ENCODE measurements at places on chromosomes 11 and 22.

- DNase-seq: no peak
Measured at GRCh38 chr11:133160754-133161153, 371.5 kb downstream of the OPCML start.

GRCh38 chr11:66409226-66409625, 11.6 kb upstream of the NPAS4 start:
- DNase-seq: no peak

DNA sequence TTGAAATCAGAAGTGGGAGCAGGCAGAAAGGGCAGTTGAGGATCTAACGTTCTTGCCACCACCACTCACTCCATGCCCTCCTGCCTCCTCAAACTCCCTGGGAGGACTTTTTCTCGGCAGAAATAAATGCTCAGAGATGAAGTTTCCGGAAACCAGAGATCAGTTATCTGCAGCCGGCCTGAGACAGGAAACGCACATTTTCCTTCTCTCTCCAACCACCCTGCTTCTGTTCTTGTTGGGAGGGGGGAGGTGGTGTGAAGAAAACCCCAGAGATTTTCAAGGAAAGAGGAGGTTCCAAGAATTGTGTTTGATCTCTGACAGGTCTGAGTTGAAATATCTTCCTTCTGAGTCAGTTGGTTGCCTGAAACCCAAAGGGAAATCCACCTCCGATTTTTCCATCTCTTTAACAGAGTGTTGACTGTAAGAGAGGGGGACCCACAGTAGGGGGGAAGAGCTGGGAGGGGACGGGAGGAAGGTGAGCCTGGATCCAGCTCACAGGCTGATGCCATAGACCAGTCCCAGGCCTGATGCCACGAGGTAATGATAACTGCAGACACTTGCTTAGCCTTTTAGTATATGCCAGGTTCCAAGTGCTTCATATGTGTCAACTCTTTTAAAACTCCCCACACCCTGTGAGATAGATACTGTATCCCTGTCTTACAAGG, 100.8 kb downstream of the TRAF6 start:
- DNase-seq: no peak

DNA sequence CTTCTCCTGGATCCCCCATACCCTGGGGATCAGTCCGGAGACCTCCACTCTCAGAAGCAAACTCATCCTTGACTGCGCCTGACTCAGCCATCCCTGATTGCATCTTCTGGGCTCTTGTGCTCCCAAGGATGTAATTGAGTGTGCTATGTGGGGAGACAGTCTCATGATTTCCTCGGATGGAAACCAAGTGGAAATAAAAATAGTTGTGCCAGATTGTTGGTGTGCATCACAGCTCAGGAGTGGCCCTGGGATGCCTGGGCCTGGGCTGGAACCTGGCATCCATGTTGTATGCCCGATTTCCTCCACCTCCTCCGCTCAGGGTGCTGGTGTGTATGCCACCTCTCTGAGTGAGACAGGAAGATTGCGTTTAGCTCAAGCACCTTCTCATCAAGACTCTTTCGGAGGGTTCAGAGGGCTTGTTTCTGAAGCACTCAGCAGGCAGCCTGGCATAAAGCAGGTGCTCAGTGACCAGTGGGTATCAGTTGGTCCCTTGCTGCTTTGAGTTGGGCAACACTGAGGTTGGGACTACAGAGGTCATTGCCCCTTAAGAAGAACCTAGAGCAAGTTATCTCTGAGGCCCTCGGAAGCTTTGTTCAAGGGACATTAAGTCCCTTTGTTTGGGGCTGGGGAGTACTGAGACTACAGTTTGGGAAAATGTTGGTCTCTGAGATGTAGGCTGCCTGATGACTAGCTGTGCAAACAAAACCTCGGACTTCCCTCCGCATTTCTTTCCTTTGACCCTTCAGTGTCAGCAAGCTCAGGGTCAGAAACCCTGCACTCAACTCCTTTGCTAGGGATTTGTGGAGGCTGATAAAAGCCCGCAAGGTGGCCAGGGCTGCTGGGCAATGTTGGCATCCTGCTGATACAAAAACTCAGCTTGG, 24.8 kb upstream of the MICAL2 start:
- DNase-seq: no peak

- DNase-seq: no peak
Measured at GRCh38 chr22:45227645-45228400, 12.9 kb downstream of the KIAA0930 start.

DNA sequence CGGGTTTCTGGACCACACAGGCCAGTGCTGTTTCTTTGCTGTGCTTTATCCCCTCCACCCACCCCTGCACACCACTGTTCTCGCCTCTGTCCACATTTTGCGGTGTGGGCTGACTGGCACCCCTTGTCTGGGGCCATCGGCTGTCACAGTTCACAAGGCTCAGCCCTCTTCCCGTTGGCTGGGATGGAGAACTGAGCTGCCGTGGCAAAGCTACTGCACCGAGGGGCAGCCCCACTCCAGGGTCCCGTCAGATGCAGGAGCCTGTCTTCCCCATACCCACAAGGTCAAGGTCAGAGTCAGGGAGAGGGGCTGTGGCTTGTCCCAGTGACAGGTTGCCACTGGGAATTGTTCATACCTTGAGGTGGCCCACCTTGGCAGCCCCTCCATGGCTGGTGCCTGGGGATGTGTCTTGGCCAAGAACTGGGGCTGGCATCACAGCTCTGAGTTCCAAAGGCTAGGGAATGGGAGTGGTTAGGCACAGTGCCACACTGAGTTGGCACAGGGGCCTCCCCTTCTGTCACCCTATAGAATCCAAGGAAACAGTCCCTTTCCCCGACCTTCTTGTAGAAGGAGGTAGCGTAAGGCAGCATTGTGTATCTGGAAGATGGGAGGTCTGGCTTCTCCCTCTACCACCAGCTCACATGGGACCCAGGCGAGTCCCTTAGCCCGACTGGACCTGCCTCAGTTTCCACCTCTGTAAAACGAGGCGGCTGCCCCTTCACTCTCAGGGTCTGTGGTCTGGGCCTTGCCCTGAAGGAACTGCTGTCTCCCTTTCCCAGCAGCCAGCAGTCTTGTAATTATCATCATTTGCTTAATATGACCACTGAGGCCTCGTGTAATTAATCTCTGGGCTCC, 3.4 kb downstream of the GRK2 start:
- DNase-seq: no peak

GRCh38 chr22:46158283-46158682, 8.0 kb downstream of the PPARA start:
- no peak for DNase-seq
